ENCODE measurements at places on chromosomes 1 and 21. TPM values are rescaled to one million over a fixed set of nuclear protein-coding genes. Genes with fewer than 3 reads are reported as not detected.

CCDC17 gene
- total RNA-seq, result 1.3 TPM

CD34 gene
- 9.8 TPM for total RNA-seq

ERICH3 gene
- not detected for total RNA-seq

SLC44A3 gene
- 15.4 TPM for total RNA-seq

PRDX1 gene
- 210 TPM for total RNA-seq

SLFNL1 gene
- total RNA-seq, result 2.4 TPM

DNA sequence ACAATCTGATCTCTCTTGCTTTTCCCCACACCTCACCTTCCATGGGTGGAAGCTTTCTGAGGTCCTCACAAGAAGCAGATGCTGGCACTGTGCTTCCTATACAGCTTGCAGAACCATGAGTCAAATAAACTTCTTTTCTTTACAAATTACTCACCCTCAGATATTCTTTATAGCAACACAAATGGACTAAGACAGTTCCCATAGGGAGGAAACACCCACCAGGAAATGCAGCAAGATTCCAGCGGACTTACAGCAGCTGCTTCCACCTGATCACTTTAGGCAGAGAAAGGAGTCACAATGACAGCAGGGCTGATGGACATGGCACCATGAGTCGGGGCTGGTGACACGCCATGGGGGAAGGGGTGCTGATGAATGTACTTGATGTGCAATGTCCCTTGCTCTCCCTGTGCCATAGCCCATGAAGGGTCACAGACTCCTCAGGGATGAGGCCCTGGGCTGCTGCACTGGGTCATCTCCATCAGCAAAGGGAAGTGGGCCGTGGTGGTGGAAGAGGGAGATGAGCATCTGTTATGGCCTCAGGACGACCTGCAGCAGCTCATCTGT lies 53.9 kb downstream of the PRSS38 start:
- no peak overlapping the region for H3K27ac ChIP-seq
- H3K4me3 ChIP-seq, result no peak overlapping the region
- no peaks in the 10 kb centered on the region for H3K27me3 ChIP-seq
- no peaks in the 10 kb centered on the region for H3K4me1 ChIP-seq
- DNase-seq, result no peak

DNA sequence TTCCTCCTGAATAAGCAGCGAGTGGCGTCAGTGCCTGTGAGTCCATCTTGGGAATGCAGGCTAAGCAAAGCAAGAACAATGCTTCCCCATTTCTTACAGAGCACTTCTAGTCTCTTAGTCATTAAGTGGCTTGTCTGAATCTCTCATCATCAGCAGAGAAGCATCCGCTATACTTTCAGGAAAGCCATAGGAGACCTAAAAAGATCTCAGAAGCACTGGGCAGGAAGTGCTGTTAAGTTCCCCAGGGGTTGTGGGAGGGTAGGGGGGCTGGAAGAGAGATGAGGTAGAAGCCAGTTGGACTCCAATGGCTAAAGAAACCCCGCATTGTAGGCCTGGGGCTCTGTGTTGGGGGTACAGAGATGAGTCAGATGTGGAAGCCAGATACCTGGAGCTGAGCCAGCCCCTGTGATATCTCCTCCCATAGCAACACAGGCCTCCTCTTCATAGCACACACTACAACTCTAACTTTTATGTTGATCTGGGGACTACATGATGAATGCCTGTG lies 44.9 kb downstream of the SYT6 start:
- no peak overlapping the region for H3K4me3 ChIP-seq
- H3K36me3 ChIP-seq, result no peaks in the 10 kb centered on the region
- H3K27ac ChIP-seq, result no peak overlapping the region

- H3K36me3 ChIP-seq, result no peaks in the 10 kb centered on the region
- no peak for DNase-seq
- no peak overlapping the region for H3K4me3 ChIP-seq
- no peak overlapping the region for H3K27ac ChIP-seq
- no peaks in the 10 kb centered on the region for H3K4me1 ChIP-seq
Measured at GRCh38 chr1:182998482-182998881, 24.7 kb upstream of the LAMC1 start.

DNA sequence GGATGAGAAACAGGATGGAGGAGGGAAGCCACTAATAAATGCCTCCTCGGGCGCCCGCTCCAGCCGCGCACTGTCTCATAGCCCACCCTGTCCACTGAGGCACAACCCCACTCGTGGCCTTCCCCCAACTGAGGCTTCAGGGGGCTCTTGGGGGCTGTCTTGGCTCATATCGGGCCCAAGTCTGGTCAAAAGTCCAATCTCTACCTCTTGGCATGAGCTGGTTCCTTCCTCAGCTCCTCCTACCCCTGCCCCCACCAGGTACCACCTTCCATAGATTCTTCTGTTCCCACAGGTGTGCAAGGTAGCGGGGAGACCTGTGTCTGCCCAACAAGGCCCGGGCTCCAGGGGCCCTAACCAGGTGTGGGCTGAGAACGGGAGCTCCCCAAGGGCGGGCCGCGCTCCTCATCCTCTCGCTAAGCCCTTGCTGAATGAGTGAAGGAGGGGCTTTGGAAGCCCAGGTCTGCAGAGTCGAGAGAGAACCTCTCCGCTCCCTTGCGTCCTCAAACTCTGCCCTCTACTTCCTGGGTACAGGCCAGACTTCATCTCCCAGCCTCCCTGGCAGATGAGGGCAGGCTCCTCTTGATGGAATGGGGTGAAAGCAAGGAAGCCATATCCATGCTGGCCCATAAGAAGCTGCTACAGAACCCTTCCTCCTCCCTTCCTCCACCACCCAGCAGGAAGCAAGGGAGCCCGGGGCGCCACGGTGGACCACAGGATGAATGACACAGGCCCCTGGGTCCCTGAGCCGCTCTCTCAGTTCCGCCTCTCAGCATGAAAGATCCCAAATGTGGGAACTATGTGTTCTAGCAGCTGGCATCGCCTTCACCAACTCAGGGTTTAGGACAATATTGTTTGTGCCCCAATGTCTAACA lies 74.7 kb downstream of the PSMG1 start:
- H3K27ac ChIP-seq, result no peak overlapping the region
- no peaks in the 10 kb centered on the region for H3K36me3 ChIP-seq
- H3K27me3 ChIP-seq, result no peaks in the 10 kb centered on the region
- no peak overlapping the region for H3K4me3 ChIP-seq
- DNase-seq, result no peak
- H3K4me1 ChIP-seq, result no peaks in the 10 kb centered on the region

DNA sequence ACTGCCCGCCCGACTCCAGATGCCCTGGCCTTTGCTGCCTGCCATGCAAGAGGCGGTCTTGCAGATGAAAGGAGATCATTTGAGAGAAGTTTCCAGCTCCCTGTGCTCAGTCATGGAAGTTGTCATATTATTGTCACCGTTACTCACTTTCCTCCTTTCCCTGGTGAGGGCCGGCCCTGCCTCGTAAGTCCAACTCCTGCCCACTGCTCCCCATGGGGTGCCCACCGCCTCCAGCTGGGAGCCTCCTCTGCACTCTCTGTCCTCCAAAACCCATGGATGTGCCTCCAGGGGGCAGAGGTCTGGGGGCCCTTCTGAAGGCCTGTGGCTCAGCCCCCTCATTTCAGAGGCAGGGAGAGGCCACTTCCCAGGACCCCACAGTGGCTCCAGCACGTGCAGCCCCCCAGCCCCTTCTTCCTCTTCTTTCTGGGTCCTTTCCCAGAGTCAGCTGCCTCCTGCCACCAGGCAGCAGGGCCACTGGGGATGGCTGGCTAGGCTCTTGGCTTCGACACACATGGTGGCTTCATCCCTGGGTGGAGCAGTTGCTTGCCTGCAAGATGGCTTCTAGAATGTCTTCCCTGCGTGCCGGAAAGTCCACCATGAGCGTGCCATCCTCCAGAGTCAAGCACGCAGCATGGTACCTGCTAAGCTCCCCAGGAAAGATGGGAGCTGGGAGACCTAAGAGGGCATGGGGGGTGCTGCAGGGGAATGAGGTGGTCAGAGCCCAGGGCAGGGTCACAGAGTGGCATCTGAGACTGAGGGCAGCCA lies 97.9 kb upstream of the RUNX3 start:
- H3K27ac ChIP-seq, result no peak overlapping the region
- H3K4me1 ChIP-seq, result peaks cover 5% of the 10 kb centered on the region
- DNase-seq, result no peak
- H3K36me3 ChIP-seq, result no peaks in the 10 kb centered on the region

GRCh38 chr1:54995835-54996234 lies 2.9 kb upstream of the BSND start:
- H3K36me3 ChIP-seq, result no peaks in the 10 kb centered on the region
- H3K4me3 ChIP-seq, result no peak overlapping the region
- no peak for DNase-seq
- H3K27me3 ChIP-seq, result no peaks in the 10 kb centered on the region
- H3K4me1 ChIP-seq, result no peaks in the 10 kb centered on the region

- DNase-seq, result no peak
- H3K27me3 ChIP-seq, result no peaks in the 10 kb centered on the region
- H3K27ac ChIP-seq, result no peak overlapping the region
- no peaks in the 10 kb centered on the region for H3K36me3 ChIP-seq
Measured at GRCh38 chr1:15002325-15002724, 151.2 kb upstream of the TMEM51 start.

- no peaks in the 10 kb centered on the region for H3K4me1 ChIP-seq
- no peak for DNase-seq
- H3K27me3 ChIP-seq, result no peaks in the 10 kb centered on the region
- H3K4me3 ChIP-seq, result no peak overlapping the region
Measured at GRCh38 chr21:44778094-44778493, 23.5 kb downstream of the UBE2G2 start.

- H3K27me3 ChIP-seq, result no peaks in the 10 kb centered on the region
- no peak overlapping the region for H3K4me3 ChIP-seq
- H3K36me3 ChIP-seq, result peaks cover 7% of the 10 kb centered on the region
- H3K4me1 ChIP-seq, result no peaks in the 10 kb centered on the region
Measured at GRCh38 chr1:17611991-17612390, 72.5 kb downstream of the ARHGEF10L start.

DNA sequence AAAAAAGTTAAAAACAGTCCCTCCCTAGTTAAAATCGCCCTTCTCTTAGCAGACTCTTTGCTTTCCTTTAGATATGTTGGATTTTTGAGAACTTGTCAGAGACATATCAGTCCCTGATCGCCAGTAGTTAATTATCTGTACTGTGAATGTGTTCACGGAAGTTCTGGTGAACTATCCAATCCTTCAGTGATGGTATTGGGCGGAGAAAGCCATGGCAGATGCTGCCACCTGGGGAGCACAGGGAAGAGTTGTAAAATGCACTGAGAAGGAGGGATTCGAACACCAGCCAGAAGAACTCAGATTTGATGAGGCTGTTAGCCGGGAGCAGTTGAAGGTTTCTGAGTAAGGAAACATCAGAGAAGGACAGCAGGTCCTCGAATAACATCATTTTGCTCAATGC lies 17.5 kb upstream of the KIF14 start:
- no peaks in the 10 kb centered on the region for H3K36me3 ChIP-seq
- H3K27me3 ChIP-seq, result no peaks in the 10 kb centered on the region
- DNase-seq, result no peak
- no peak overlapping the region for H3K4me3 ChIP-seq
- H3K27ac ChIP-seq, result no peak overlapping the region

DNA sequence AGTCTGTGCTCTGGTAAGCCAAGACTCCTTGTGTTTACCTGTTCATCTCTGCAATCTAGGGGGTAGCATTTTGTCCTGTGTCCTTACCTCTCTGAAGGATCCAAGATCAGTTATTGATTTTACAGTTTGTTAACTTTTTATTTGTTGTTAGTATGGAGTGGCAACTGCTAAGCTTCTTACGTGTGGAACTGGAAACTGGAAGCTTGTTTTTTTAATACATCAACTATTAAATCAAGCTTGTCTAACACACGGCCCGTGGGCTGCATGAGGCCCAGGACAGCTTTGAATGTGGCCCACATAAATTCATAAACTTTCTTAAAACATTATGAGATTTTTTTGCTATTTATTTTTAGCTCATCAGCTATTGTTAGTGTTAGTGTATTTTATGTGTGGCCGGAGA lies 29.2 kb upstream of the MPC2 start:
- no peaks in the 10 kb centered on the region for H3K27me3 ChIP-seq
- DNase-seq, result no peak
- no peak overlapping the region for H3K4me3 ChIP-seq

DNA sequence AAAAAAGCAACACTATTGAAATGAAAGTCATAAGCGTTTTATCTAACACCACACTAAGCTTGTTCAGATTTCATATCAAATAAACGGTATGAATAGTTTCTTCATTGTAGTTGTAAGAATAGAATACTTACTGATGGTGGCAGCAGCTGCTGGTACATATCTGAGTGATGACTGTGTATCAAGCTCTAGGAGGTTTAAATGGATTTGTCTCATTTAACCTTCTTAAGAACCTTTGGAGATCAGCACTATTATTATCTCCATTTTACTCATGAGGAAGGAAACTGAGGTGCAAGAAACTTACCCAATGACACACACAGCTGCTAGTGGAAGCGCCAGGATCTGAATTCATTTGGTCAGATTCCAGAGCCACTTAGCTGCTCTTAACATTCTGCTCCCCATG lies 104.0 kb downstream of the EIF4G3 start:
- H3K4me1 ChIP-seq, result no peaks in the 10 kb centered on the region
- H3K4me3 ChIP-seq, result no peak overlapping the region
- H3K27me3 ChIP-seq, result no peaks in the 10 kb centered on the region
- DNase-seq, result no peak
- H3K27ac ChIP-seq, result no peak overlapping the region

GRCh38 chr1:41151846-41152245 lies 90.3 kb downstream of the SCMH1 start:
- DNase-seq, result no peak
- H3K4me1 ChIP-seq, result no peaks in the 10 kb centered on the region
- H3K4me3 ChIP-seq, result no peak overlapping the region
- peaks cover 4% of the 10 kb centered on the region for H3K36me3 ChIP-seq
- no peaks in the 10 kb centered on the region for H3K27me3 ChIP-seq
- H3K27ac ChIP-seq, result no peak overlapping the region

DNA sequence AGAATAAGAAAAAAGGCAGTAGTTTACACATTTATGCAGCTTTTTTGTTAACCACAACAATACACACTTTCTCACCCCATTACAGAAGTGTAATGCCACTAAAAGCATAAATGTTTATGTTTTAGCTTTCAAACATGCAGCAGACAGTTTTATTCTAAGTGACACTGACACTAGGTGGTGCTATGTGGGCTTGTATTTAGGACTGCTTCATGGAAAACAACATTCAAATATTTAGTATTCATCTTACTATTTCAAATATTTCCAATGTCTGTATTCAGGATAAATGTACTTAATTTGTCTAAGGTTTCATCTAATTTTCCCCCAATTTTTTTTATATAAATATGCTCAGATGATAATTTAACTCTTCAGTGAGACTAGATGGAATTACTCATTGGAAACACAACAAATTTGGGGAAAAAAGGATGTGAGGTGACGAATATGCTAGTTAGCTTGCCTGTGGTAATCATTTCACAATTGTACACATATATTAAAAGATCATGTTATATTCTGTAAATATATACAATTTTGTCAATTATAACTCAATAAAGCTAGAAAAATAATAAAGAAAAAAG lies 71.4 kb downstream of the USP1 start:
- no peak for DNase-seq
- H3K4me1 ChIP-seq, result no peaks in the 10 kb centered on the region
- no peaks in the 10 kb centered on the region for H3K27me3 ChIP-seq
- H3K36me3 ChIP-seq, result no peaks in the 10 kb centered on the region

- H3K27me3 ChIP-seq, result no peaks in the 10 kb centered on the region
- no peak overlapping the region for H3K4me3 ChIP-seq
- no peak overlapping the region for H3K27ac ChIP-seq
- no peaks in the 10 kb centered on the region for H3K36me3 ChIP-seq
- DNase-seq, result no peak
Measured at GRCh38 chr21:40575976-40576375, 271.0 kb downstream of the DSCAM start.

All from prostate gland (tissue), 2 donors.